ENCODE measurements at places on chromosomes 11 and 22.

- DNase-seq, result no peak
Measured at GRCh38 chr22:31176923-31177322, 16.9 kb downstream of the RNF185 start.

DNA sequence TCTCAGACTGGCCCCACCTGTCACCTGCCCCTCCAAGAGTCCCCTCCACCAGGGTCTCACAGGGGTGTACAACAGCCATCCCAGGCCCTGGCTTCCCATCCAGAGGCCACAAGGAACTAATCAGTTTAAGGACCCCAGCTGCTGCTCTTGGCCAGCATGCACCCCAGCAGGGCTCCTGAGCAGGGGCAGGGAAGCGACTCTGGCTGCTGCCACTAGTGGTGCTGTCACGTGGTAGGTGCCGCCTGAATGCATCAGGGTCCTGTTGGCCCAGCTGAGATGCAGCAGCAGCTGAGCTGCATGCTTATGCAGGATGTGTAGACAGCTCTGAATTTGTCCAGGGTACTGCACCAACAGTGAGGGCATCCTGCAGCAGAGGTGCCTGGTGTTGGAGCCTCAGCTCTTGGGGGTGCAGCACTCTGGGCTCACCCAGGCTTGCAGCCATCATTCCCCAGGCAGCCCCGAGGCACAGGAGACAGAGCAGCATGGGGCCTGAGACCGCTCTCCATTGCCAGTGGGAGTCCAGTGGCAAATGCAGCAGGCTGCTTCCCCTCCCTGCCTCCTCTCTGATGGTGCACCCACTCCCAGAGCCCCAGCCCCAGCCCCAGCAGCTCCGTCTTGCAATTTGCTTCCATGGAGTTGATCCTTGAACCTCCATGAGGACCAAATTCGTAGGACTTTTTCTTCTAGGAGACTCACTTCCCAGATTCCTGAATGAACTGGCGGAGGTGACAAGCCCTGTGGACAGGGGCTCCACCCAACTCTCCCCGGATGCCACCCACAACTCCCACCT lies 98.7 kb downstream of the MPPED1 start:
- DNase-seq, result no peak

GRCh38 chr11:105168457-105168856 lies 28.9 kb upstream of the CARD18 start:
- no peak for DNase-seq

DNA sequence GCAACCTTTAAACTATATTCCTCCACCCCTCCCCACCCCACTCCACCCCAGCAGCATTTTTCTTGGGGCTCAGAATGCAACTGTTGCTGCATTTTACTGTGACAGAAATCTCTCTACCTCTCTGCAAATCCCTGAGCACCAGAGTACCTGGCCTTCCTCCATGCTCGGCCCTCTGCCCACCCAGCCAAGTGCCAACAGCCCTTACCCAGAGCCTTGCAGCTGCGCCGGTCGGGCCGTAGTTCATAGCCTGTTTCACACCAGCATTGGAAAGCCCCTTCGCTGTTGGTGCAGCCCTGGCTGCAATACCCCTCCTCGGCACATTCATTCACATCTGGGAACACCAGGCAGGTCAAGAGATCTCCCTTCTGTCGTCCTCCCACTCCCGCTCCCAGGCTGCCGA lies 23.4 kb downstream of the LRP4 start:
- no peak for DNase-seq

GRCh38 chr11:59191890-59192289 lies 20.0 kb downstream of the DTX4 start:
- DNase-seq, result no peak

GRCh38 chr11:120547811-120548681 lies 36.5 kb downstream of the GRIK4 start:
- no peak for DNase-seq

DNA sequence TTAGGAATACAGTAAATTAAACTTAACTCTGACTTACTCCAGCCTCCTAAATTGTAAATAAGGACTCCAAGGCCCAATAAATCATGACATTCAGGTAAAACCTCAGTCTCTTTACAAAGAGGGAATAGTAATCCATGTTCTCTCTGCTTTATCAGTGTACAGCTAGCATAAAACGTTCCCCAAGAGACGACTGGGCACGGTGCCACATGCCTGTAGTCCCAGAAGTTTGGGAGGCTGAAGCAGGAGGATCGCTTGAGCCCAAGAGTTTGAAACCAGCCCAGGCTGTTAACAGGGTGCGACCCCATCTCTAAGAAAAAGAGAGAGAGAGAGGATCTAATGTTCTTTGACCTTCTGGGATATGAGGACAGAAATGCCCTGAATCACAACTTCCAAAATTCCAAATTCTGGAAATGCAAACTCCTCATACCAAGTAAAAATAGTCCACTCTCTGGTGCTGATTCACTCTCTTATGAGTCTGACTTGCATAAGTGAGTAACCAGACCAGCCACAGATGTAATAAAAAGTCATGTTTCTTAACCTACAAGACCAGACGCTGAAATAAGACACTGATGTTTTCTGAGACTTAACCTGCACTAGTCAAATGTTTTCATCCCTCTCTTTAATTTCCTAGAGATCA lies 25.5 kb downstream of the NNMT start:
- DNase-seq, result no peak

DNA sequence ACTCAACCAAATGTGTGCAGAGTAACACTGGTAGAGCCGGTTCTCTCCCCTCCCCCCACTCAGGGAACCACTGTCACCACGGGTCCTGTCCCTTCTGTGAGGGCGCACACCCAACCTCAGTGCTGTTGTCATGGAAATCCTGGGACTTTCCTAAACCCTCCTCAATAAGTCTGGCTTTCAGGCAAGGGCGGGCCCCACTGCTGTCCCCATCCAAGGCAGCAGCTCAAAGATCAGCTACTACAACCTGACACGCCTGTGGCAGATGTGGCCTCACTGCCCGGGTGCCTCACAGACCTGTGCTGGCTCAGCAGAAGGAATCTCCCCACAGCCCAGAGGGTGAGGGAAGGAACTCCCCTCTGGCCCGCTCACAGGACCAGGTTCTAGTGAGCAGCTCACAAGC lies 2.2 kb downstream of the PRODH start:
- DNase-seq, result no peak

DNA sequence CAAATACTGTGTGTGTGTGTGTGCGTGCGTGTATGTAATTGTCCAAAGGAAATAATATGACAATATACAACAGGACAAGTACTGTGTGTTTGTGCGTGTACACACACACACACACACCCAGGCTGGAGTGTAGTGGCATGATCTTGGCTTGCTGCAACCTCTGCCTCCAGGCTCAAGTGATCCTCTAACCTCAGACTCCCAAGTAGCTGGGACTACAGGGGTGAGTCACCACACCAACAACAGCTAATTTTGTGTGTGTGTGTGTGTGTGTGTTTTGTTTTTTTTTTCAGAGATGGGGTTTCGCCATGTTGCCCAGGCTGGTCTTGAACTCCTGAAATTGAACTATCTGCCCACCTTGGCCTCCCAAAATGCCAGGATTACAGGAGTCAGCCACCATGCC lies 61.5 kb downstream of the NUP98 start:
- DNase-seq, result no peak

GRCh38 chr11:129061492-129062230 lies 119.0 kb upstream of the TP53AIP1 start:
- no peak for DNase-seq

DNA sequence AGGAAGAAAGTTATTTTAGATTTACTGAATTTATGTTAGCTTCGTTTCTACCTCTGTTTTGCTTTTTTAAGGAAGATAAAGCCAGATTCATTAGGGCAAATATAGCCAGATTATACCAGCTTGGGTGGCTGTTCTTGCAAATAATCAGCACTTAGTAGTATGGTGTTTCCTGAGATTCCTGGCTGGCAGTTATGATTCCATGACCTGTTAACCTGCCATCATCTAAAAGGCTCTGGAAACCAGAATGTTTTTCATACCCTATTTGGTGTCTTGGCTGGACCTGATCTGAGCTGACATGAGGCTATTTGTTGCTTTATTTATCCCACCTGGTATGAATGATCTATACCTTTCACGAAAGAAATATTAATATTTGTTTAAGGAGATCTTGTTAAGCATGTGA lies 82.7 kb upstream of the HORMAD2 start:
- DNase-seq, result no peak

DNA sequence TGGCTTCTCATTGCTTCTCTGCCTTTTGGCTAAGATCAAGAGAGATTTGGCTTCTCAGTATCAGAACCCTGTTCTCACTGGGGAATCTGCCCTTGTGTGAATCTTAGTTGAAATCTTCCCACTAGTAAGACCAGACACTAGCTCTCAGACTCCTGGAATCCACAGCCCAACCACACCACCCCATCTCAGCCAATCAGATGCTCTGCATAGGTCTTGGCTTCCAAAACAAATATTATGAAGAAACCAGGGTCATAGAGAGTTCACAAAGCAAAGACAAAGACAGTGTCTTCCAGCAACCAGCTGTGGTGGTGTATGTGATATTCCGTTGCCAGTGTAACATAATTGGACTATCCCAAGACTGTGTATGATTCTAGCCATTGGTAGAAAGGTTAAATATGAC lies 5.4 kb downstream of the OR8B12 start:
- no peak for DNase-seq

DNA sequence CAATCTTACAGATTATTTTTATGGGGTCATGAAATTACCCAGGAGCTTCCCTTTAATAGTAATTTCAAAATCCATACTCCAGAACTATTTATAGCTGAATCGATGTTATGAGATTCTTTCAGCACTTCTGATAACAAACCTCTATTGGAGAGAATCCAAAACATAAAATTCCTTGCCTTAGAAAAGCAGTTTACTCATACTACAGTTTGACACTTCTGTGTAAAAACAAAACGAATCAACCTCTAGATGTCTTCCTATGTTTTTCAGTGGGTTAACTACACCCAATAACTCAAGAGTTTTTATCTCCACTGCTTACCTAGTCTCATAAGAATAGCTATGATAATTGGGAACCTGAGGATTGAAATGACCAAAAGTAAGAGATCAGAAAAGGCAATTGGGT lies 35.6 kb downstream of the KIF18A start:
- no peak for DNase-seq

GRCh38 chr11:120060512-120060911 lies 77.4 kb downstream of the TRIM29 start:
- DNase-seq, result no peak

DNA sequence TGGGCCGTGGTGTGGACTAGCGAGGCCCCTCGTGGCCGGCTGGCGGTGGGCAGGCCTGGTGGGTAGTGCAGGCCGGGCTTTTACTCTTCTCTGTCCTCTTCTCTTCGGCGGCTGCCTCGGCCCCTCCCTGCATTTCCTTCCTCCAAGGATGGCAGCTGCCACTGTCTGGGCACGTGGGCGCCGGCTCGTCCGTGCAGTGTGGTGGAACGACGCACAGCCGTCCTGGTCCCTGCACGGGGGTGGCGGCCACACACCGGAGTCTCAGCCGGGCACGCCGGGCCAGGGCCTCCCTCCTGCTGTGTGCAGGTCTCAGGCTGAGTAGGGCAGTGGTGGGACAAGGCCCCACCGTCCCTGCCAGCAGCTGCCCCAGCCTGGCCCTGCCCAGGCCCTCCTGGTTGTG lies 37.7 kb downstream of the MOB2 start:
- no peak for DNase-seq

- no peak for DNase-seq
Measured at GRCh38 chr11:127461241-127462064, 460.9 kb upstream of the KIRREL3 start.

GRCh38 chr11:76736773-76737495 lies 46.2 kb upstream of the TSKU start:
- DNase-seq, result no peak

DNA sequence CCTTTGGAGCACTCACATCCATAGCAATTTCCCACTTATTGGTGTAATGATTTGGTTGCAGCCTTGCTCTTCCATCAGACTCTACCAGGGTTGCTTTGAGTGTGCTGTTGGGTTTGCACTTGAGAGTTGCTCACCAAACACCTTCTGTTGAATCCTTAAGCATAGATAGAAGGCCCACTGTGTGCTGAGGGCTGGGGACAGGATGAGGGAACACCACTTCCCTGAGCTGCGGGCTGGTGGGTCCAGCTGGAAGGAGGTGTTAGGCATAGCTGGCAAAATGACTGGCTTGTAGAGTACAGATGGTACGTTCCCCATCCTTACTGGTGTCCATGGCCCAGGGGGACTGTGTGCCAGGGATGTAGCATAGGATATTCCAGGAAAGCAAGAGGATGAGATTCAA lies 3.9 kb downstream of the PRDM11 start:
- DNase-seq, result no peak

DNA sequence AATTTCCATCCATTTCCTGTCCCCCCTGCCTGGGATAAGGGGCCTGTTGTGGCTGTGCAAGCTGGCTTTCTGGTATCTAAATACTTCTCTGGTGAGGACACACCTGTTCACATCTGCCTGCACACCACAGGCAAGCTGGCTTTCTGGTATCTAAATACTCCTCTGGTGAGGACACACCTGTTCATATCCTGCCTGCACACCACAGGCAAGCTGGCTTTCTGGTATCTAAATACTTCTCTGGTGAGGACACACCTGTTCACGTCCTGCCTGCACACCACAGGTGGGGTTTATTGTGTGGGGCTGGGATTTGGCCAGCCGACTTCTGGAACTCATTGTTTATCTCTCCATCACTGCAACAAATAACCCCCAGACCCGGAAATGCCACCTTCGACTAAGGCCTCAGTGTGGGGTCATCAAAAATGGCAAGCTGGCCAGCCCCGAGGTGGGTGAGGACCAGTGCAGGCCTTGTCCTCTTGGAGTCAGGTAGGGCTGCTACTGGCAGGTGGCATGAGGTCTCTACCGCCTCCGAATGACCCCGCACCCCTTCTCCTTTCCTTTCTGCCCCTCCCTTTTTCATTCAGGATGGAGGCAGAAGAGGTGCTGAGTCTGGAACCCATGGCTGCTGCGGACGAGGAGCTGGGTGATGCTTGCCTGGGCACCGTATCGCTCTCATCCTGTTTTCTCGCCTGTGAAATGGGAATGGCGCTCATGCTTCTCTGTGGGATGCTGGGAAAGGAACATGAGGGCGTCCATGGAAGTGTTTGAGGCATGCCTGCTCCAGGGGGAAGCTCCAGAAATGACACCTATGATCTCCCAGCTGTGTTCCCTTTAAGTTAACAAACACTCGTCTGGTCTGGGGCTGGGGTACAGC lies 43.5 kb upstream of the MYEOV start:
- no peak for DNase-seq

GRCh38 chr22:37230673-37231405 lies 13.2 kb downstream of the RAC2 start:
- DNase-seq, result no peak

GRCh38 chr11:113880971-113881370 lies 5.6 kb upstream of the USP28 start:
- DNase-seq, result no peak

DNA sequence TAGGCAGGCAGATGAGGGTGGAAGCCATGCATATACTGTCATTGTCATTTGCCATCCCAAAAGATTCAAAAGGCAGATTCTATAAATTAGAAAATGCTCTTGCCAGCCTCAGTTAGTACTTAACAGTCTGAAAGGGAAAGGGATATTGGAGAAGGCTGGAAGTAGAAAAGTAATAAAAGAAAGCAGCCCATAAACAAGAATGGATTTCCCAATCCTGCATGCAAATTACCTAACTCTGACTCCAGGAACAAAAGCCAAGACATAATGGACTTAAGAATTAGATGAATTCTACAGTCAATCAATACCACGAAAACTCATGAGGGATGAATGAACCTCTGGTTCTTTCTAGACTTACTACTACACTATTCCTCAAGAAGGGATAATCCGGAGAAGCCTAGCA lies 5.9 kb downstream of the PAK1 start:
- no peak for DNase-seq

Data from neural crest cell (in vitro differentiated cells).